ENCODE measurements at places on chromosomes 1 and 21.

DNA sequence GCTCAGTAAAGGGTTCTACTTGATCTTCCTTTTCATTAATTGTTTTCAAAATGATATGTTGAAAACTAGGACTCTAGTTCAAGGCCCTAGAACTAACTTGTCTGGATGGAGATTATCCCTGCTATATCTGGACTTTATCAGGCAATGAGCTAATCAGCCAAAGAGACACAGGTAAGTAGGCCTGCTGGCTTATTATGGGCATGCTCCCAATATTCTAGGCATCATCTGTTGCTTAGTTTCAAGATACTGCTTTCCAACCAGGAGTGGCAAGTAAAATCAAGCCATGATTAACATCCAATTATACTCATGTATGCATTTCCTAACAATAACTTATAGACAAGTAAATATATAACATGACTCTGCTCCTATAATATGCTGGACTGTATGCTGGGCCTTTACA is 4.2 kb downstream of the DNASE2B start:
- DNase-seq, result no peak

GRCh38 chr1:2115008-2115641 is 64.9 kb downstream of the PRKCZ start:
- DNase-seq, result no peak

DNA sequence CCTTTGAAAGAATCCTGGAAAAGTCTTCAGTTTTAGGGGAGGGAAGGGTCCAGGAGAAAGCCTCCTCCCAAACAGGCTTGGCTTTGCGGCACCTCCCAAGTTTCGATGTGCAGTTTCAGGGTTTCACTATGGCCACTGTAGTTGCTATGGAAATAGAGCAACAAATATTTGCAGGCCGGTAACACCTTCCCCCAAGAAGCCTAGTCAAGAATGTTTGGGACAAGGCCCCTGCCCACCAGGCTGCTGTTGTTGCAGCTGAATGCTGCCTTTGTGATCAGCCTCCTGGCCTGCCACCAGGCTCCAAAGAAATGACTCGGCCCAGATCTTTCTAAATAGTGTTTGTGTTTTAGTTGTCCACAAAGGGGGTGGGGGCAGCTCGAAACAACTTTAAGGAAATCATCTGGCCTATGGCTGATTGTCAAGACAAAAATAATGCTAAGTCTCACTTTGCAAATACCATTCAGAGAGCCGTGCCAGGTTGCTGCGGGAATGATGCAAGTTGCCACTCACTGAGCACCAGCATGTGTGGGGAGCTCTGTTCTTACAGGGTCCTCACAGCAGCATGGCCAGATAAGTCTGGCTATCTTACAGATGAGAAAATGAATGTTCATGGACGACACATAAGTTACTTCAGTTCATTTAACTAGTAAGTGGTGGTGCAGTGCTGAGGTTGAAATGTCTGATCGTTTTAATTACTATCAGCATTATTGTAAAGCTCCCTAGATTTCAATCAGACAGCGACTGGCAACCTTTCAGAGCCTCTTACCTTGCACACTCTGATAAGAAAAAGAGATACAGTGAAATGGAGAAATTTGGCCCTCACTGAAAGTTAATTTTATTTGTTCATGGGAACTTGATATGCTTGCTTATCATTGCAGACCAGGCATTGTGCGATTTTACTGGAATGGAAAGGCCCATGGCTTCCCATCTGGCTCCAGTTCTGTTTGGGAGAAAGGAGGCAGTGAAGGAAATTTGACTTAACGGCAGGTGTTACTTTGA is 91.2 kb upstream of the JUN start:
- no peak for DNase-seq

DNA sequence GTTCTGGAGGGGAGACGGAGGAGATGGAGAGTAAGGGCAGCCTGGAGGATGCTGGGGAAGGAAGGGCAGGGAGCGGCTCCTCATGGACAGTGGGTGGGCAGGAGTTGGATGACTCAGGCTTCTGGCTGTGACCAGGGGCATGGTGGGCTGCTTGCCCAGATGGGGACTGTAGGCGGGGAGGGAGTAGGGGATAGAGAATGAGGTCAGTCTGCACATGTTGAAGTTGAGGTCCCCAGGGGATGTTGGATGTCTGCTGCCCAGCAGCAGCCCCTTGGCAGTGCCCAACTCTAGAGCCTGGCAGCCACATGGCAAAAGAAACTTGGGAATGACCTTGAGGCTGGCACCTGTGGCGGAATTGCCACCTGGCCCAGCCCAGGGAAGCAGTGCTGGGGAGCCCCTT is 6.4 kb downstream of the SELENON start:
- no peak for DNase-seq

Measured in NCI-H1417 treated with DMSO at 0.1 percent for 48 hours (cell line).